ENCODE measurements at places on chromosomes 13 and 19. TPM values are rescaled to one million over a fixed set of nuclear protein-coding genes. Genes with fewer than 3 reads are reported as not detected.

Gene CEACAM6
- not detected for total RNA-seq

Gene CATSPERD
- total RNA-seq, result not detected

Gene ELSPBP1
- not detected for total RNA-seq

Gene POLR2E
- 123 TPM for total RNA-seq

Gene ZSWIM4
- 16.8 TPM for total RNA-seq

Gene ZNF256
- 5.0 TPM for total RNA-seq

Gene KCNC3
- not detected for total RNA-seq

Gene GRIK5
- total RNA-seq, result not detected

Gene ZNF100
- total RNA-seq, result 4.0 TPM

All from placental pericyte (primary cell).